Stimulated activated CD4-positive, alpha-beta T cell treated with anti-CD3 and anti-CD28 coated beads, Interleukin-15, amount 100 ng/mL, for 24 hours (primary cell): ENCODE measurements at places on chromosomes 2 and 18.

GRCh38 chr2:9813312-9814128, 29.8 kb upstream of the TAF1B start:
- DNase-seq, result peak; percentile 80

GRCh38 chr2:234272069-234272850, 221.8 kb downstream of the SPP2 start:
- no peak for DNase-seq

- DNase-seq, result no peak
Observed at GRCh38 chr2:146415291-146415690, 1429.5 kb upstream of the ACVR2A start.

- no peak for DNase-seq
Observed at GRCh38 chr2:88826399-88826798, 134.9 kb downstream of the RPIA start.

DNA sequence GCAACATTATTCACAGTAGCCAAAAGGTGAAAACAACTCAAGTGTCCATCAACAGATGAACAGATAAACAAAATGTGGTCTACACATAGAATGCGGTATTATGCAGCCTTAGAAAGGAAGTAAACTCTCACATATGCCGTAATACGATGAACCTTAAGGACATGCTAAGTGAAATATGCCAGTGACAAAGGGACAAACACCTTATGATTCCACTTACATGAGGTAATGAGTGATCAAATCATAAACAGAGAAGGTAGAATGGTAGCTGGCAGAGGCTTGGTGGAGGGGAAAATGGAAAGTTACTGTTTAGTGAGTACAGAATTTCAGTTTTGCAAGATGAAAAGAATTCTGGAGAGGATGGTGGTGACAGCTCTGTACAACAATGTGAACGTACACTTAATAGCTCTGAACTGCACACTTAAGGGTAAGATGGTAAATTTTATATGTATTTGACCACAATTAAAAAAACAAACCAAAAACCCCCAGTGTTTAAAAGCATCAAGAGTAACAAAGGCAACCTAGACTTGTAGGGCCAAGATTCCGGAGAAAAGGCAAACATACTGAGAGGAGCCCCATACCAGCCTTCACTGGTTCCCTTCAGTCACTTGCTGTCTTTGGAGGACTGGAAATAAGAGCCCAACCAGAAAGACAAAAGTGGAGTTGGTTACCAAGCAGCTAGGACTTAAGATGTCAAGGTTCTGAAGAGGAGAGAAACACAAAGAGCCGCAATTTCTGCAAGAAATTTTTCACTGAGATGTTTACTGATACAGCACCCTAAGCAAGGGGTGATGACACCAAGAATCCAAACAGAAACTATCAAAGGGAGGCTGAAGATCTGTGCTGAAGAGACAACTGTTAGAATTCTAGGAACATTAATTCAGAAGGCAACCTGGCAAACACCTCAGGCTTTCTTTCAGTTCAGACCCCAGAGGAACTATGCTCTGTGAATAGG, 61.3 kb downstream of the CUL3 start:
- DNase-seq, result no peak

DNA sequence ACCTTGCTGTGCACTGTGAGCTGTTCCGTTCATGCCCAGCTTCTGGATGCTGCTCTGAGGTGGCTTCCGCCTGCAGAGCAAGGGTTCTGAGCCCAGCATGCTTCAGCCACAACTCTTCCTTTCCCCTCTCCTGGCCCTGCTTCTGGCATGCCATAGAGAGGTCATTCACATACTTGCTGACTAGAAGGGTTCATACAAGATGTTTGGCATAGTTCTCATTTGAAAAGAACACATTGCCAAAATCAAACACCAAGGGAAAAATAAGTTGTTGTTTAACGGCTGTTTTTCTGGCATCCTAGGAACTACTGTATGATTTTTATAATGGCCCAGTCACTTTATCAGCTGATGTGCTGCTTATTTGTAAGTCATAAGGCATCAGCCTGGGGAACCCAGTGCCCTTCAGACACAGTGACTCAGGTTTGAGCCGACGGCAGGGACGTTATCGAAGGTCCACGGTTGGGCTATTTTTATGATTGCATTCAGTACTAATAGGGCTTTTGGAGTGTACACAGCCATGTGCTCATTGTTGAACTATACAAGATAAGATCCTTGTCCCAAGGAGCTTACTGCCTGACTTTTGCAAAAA, 53.9 kb upstream of the CTAGE1 start:
- no peak for DNase-seq

GRCh38 chr18:65628390-65628789, 122.4 kb upstream of the CDH7 start:
- DNase-seq, result no peak

DNA sequence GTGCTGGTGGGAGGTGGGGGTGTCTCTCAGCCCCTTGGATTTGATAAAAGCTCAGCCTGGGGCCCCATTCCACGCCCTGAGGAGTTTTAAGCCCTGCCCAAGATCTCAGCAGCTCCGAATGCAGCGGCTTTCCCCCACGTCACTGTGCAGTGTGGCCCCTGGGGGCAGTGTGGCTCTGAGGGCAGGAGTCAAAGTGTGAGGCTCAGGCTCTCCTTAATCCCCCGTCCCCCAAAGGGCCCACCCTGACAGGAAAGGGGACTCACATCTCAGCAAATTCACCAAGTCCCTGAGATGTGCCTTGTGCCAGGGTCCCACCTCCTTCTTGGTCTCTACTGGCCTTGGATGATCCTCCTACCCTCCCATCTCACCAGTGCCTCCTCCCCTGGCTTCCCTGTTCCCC, 25.2 kb downstream of the NPPC start:
- DNase-seq, result no peak

GRCh38 chr2:187586011-187586641, 31.9 kb upstream of the TFPI start:
- no peak for DNase-seq

DNA sequence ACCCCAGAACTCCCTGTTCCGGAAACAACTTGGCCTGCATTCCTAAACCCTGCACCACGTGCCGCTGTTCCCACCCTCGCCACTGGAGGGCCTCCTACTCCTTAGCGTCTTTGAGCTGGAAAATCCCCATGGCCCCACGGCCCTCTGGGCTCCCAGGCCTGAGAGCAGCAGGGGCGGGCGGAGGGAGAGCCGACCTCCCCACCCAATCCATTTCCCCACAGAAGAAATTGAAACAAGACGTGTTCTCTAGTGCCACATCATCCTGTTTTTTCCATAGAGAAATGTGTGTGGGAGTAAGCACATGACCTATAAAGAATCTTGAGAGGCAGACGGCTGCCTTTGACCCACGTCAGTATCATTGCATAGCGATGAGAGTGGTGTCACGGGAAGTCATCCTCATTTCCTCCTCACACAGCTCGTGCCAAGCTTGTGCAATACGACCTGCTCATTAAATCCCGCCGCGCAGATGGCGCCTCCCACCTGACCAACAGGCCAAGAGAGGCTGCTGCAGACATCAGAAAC, 79.2 kb downstream of the LAMA1 start:
- DNase-seq, result peak; percentile 10

GRCh38 chr2:25596516-25597244, 76.7 kb downstream of the DTNB start:
- no peak for DNase-seq

DNA sequence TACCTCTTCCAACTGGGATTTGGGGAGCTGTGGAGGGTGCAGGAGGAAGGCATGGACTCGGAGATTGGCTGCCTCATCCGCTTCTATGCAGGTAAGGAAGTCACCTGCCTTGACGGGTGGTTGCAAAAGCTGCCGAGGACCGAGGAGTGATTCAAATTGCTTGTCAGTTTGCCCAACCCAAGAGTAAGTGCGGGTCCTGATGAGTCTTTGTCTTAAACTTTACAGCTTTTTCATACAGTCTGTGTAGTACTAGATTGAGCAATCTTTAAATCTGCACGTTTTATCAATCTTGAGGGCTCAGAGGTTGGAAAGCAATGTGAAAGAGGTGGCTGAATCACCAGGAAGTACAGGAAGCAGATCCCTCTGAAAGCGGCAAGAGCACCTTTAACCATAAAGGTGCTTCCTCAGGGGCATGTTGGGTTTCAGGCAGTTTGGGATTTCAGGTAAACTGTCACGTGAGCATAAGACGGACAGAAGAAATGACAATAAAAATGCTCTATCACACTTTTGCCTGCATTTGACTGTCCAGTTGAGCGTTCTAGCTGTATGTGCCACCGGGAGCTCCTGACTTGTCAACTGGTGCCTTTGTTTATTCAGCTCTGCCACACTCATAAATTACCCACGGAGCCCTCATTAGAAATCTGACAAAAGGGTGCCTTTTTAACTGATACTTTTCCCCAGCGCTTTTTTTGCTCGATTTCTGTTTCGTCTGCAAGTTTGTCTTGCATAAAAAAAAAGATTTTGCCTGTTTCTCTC, 2.0 kb downstream of the PHLPP1 start:
- peak; percentile 53 for DNase-seq

GRCh38 chr2:20515290-20516220, 68.7 kb downstream of the RHOB start:
- DNase-seq, result no peak

GRCh38 chr2:188449561-188449960, 157.9 kb downstream of the GULP1 start:
- no peak for DNase-seq

DNA sequence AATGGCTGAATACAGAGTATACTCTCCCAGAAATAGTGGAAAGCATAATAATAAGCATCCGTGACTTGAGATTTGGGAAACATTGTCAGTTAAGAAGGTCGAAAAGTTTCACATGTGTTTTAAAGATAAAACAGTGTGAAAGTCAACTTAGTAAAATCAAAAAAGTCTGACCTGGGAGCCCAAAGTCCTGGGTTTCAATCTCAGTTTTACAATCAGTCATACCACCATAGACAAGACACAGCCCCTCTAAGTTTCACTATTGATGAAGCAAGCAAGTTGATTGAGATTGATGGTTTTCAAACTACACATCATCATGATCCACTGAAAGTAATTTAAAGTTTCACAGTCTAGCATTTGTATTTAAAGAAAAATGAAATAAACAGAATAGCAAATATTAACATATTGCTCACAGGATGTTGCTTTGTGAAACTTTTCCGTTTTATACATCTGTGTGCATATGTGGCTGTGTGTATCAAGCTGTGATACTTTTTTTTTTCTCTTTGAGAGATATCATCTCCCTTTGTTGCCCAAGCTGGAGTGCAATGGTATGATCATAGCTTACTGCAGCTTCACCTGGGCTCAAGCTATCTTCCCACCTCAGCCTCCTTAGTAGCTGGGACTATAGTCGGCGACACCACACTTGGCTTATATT, 71.1 kb downstream of the PIK3C3 start:
- DNase-seq, result no peak

DNA sequence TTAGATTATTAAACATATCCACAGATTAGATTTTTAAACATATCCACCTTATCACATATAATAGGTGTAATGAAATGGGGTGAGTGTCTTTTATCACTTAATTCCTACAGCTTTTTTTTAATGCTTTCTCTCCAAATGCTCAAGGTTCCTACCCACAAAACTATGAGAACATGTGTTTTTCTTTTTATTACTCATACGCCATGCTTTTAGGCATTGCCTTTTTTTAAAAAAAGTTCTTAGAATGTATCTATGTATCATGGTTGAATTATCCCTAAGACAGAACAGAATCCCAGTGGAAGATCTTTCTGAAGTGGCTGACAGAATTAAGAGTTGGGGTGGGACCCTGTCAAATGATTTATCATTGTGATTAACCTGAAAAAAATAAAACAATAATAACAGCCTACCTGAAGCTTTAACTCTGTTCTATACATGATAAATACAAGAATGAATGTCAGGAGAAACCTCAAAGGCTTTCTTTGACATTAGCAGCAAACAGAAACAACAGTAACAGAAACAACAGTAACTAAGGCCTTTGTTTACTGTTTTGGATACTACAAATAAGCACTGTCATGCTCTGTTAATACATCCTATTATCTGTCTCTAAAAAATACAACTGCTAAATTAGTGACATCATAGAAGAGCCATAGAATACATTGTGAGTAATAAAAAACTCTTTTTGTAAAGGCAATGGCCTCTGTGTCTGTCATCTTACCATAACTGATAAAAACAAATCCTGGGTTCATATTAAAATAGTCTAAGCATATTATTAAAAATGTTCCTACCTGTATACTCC, 4.1 kb upstream of the ZNF397 start:
- no peak for DNase-seq

DNA sequence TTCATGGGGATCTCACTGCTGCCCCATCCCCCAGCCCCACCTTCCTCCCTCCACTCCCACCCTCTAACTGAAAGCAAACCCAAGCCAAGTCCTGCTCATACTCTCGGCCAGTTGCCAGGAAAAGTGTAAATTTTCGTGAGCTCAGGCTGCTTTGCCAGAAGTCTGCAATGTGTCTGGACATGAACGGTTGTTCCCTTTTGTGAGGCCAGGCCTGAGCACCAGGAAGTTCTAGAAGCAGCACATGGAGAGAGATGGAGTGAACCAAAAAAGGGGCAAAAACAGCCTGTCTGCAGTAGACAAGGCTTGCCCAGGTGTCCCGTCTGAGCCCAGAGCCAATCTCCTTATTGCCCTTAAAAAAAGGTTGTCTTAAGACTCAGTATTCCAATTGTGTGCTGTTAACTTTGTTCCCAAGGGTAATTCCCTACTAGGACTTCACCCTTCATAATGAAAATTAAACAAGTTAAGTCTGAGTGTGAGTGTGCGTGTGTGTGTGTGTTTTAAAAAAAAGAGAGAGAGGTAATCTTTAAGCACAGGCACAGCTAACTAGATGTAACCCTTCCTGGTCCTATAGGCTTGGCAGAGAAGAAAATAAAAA, 247.1 kb downstream of the BCL11A start:
- no peak for DNase-seq

- DNase-seq, result no peak
Observed at GRCh38 chr2:65957454-65957853, 477.5 kb upstream of the MEIS1 start.
